ENCODE measurements at places on chromosomes 12 and 14. TPM values are rescaled to one million over a fixed set of nuclear protein-coding genes. Genes with fewer than 3 reads are reported as not detected.

The NRXN3 gene
- 1.0 TPM for total RNA-seq

The SIX1 gene
- 7.5 TPM for total RNA-seq

The LRIG3 gene
- total RNA-seq, result 4.9 TPM

The STAC3 gene
- total RNA-seq, result 0.36 TPM

The TPH2 gene
- total RNA-seq, result not detected

The TOMM20L gene
- not detected for total RNA-seq

The C12orf56 gene
- total RNA-seq, result 0.03 TPM

The GALNT6 gene
- 3.1 TPM for total RNA-seq

The CYP27B1 gene
- 2.0 TPM for total RNA-seq

The HHIPL1 gene
- total RNA-seq, result 0.20 TPM

The P2RX7 gene
- not detected for total RNA-seq

The TPPP2 gene
- total RNA-seq, result not detected

The CIROP gene
- not detected for total RNA-seq

The PZP gene
- total RNA-seq, result not detected

The PAN2 gene
- total RNA-seq, result 14.0 TPM

The ACSS3 gene
- not detected for total RNA-seq

The ADAM20 gene
- not detected for total RNA-seq

The GPX2 gene
- total RNA-seq, result 304 TPM

The ARHGEF40 gene
- total RNA-seq, result 8.6 TPM

The TMEM63C gene
- 5.4 TPM for total RNA-seq

The PLEKHD1 gene
- total RNA-seq, result 0.02 TPM

The CGRRF1 gene
- 24.4 TPM for total RNA-seq

The PTGDR gene
- total RNA-seq, result not detected

The OR6C2 gene
- total RNA-seq, result not detected
